Esophagus squamous epithelium (tissue), 5 donors: ENCODE measurements at places on chromosomes 11 and 22.
A peak's percentile ranks its signal among the peaks of the same experiment; 100 is the strongest.

DNA sequence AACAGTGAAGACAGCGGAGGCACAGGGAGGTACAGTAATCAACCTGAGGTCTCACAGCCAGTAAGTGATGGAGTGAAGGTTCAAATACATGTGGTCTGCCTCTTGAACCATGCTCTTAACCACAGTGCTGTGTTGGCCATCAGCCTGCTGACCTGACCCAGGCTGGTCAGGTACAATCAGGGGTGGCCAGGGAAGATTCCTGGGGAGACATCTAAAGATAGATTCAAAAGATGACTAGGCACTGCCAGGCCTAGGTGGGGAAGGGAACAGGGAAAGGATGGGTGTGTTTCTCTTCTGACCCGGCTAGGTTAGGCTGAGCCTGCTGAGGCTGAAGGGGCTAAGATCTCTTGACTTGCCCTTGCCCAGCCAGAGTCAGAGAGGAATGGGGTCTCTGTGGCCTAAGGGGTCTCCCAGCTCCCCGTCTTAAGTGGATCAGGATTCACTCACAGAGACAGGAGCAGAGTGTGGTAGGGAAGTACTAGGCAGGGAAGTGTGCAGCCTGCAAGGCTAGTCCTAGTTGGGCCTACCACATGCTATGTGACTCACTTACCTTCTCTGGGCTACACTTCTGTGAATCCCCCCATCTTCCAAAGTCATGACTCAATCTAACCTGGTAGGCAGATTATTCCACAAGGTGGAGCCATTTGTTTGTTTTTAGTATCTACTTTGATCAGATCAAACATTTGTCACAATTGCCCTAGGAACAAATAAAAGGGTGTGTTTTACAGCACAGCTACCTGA, 10.4 kb upstream of the SREBF2 start:
- no peak for DNase-seq

GRCh38 chr22:29879753-29880152, 3.2 kb upstream of the MTMR3 start:
- no peak for DNase-seq

DNA sequence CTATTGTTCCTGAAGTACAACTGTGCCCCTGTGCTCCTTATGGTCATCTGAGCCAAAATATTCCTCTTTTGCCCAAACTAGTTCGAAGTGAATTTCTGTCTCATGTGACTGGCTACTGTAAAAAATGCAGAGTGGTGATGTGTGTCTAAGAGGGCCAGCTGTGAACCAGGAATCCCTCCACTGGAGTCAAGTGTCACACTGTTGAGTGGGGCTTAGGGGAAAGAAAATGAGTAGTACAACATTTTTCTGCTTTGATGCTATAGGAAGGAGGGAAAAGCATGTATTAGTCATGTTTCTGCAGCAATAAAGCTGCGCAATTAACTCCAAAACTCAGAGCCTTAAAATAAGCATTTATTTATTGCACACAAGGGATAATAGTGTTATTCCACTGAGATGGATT, 39.8 kb upstream of the HMGXB4 start:
- no peak for DNase-seq

GRCh38 chr11:76269661-76270261, 63.5 kb upstream of the WNT11 start:
- DNase-seq, result no peak

- no peak for DNase-seq
These were observed 942.3 kb downstream of the BRD1 start for GRCh38 chr22:48885271-48885918.

GRCh38 chr11:62774407-62774806, 3.2 kb downstream of the TAF6L start:
- DNase-seq, result no peak

- DNase-seq, result no peak
These were observed 48.7 kb downstream of the CYTH4 start for GRCh38 chr22:37331034-37331428.

GRCh38 chr11:123052901-123053721, 8.8 kb downstream of the HSPA8 start:
- no peak for DNase-seq

DNA sequence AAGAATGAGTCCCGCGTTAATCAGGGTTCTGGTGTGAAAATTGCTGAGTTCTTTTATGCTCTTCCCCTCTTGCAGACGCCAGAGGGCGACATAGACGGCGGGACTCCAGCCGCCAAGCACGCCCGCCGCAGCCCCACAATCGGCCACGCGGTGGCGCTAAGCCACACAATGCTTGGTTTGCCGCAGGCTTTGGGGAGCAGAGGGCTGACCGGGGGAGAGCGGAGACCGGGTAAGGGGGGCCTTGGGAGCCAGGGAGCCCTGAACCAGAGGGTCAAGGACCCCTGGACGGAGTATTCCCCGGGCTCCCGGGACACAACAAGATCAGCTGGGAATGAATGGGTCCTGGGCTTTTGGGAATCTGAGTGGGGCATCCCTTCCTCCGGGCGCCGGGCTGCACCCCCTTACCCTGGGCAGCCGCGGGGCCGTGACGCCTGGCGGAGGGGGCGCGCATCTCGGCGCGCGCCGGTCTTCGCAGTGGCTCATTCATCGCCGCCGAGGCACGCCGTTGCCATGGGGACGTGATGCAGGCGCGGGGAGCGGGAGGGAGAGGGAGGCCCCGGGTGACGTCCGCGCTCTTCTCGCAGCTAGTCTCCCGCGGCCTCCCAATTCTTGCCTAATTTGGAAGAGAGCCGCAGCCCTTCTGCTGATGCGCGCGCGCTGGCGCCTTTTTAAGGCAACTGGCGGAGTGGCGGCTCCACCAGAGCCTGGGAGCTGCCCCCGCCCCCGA, 12.2 kb upstream of the NPAS4 start:
- no peak for DNase-seq

DNA sequence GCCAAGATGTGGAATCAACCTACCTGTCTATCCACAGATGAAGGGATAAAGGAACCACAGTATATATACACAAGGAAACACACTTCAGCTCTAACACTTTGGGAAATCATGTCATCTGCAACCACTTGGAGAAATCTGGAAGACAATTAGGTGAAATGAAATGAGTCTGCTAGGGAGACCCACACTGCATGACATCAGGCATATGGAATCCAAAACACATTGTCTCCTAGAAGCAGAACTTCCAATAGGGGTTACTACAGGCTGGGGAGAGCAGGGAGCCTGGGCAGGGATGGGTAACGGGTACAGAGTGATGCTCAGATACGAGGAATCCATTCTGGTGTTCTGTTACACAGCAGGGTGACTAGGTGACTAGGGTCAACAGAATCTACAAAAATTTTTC, 18.3 kb downstream of the RGL4 start:
- no peak for DNase-seq

- no peak for DNase-seq
These were observed 1306.0 kb downstream of the TBC1D22A start for GRCh38 chr22:48068323-48068885.

- DNase-seq, result no peak
These were observed 17.9 kb upstream of the EMID1 start for GRCh38 chr22:29187831-29188230.

GRCh38 chr11:12565406-12565805, 108.8 kb upstream of the TEAD1 start:
- DNase-seq, result no peak

GRCh38 chr11:68956142-68956541, 24.6 kb downstream of the MRGPRD start:
- no peak for DNase-seq

GRCh38 chr11:41394521-41395195, 64.8 kb downstream of the LRRC4C start:
- DNase-seq, result no peak

- no peak for DNase-seq
These were observed 23.8 kb downstream of the IGHMBP2 start for GRCh38 chr11:68927280-68928135.

DNA sequence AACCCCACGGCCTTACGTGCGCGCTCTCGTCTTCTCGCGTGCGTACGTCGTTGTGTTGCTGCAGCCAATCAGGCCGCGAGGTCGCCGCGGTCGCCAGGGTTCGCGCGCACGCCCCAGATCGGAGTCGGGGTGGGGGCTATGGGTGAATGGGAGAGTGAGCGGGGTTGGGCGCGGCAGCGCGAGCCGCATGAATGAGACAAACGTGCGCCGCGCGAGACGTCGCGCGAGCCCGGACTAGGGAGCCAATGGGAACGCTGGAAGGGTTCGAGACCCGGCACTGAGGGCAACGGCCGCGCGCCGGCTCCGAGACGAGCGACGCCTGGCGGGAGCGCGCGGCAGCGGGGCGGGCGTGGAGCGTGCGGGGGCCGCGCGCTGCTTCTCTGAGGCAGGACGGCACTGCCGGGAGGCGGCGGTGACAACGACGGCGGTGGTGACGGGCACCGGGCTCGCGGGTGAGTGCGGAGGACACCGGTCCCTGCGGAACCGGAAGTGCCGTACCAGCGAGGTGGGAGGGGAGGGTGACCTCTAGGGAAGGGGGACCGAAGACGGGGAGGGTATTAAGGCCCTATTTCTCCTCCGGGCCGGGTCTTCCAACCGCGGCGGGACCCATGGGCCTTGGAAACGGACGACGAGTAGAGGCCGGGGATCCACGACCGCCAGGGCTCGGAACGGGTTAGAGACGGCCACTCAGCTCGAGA, at the start of gene ZDHHC5:
Gene ZDHHC5, plus strand, starts transcription at position 379 of the 698 bp plus-strand sequence. CDS start 4,977 bp downstream, outside the sequence.
- DNase-seq, result peak; percentile 98

DNA sequence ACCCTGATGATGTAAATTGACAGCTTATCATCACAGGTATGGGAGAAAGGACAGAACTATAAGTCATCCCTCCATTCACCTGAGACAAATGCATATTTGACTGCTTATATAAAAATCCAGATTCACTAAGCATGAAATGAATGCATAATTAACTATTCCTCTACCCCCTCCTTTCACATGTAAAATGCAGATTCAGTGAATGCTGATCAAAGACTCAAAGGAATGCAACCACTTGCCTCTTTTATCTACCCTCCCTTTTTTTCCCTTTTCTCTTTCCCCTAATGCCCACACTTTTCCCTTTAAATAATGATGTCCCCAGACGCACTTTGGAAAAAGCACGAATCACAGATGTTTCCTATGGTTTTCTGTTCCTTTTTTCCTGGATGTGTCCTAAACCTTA, 4.5 kb upstream of the PLAAT4 start:
- DNase-seq, result no peak

DNA sequence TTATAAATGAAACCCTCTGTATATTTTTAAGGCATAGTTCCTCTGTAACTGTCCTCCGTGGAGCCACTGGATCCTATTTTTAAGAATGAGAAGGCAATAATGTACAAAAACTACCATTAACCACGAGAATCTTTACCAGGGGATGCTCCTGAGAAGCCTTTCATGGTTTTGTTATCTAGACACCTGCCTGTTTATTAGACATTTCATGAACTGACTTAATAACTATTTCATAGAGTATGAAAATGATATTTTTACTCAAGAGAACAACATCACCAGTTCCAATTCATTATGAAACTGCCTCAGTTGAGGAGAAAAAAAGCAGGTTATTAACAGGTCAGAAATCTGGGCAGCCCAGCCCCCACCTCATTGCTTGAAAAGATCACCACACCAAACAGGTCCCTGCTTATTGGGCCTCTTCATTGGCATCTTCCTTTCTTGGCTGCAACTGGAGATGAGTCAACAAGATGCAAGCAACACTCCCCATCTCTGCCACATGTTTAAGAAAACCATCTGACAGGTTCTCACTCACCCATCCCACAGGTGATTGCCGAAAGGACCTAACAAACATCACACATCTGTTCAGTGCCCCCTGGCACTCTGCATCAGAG, 27.8 kb downstream of the ETS1 start:
- DNase-seq, result no peak

- DNase-seq, result no peak
These were observed 24.2 kb upstream of the UCP3 start for GRCh38 chr11:74033046-74033445.

DNA sequence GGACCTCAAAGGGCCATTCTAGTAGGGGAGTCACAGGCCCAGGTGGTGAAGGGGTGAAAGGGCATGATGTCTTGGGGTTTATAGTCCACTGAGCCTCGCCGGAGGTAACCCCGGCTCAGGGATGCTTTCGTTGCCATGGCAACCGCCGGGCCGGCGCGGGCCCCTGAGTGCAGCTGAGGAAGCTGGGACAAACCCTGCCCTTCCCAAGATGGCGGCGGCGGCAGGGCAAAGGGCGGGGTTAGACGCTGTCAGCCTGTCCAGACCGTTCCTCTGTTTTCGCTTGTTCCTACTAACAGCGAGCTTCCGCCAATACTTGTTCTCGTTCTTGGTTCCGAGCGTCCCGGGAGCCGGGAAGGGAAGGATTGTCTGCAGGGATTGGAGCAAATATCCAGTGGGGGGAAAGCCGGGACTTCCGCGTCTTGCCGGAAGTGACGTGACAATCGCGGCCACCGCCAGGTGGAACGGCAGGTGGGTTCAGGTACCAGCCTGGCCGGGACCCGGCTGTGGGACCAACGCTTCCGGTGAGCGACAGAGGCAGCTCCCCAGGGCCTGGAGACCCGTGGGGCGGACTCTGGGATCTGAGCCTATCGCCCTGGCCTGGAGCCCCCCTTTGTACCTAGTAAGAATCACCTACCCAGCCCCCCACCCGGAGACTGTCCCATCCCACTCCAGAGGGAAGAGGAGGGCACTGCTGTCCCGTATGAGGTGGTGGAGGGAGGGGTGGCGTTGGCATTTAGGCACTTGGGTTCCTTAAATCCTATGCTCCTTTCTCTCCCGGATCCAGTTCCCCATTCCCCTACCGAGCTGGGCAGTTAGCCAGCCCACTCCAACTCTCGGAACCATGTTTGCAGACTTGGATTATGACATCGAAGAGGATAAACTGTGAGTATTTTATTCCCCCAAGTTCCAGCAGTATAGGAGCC, at the start of gene PICK1:
Gene PICK1, plus strand, starts transcription at position 436 of the 923 bp plus-strand sequence. Its CDS starts 406 bp downstream, at position 842.
- DNase-seq, result peak; percentile 73

GRCh38 chr22:34045311-34045710, 125.0 kb upstream of the LARGE1 start:
- DNase-seq, result no peak

DNA sequence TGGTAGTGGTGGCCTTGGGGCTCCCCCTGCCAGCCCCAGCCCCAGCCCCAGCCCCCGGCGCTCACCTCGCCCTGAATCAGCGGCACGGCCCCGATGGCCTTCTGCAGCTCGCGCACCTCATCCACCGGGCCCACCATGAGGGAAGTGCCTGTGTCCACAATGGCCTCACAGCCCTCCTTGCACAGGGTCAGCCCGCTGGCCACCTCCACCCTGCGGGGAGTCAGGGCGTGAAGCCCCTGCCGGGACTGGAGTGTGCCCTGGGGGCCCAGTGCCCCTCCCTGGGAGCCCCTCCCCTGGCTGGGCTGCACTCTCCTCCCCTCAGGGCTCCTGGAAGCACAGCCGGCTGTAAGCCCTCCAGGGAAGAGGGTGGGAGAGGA, 3.5 kb upstream of the IFITM10 start:
- no peak for DNase-seq

DNA sequence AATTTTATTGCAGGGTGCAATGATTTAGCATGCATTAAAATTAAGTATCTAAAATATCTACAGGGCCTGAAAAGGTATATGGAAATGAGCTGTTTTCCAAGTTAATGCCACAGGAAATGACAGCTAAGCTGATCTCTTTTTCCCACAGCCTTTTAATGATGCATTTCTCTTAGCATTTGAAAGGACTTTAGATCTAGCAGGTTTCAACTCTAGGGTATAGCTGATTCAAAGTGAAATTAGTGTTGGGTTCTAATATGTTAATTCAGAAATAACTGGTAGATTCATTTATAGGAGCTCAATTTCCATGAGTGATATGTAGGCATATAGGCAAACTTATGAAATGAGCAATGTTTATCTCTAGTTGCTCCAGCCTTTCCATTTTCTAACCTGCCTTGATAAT, 274.2 kb downstream of the CASP12 start:
- no peak for DNase-seq

GRCh38 chr11:61602775-61603569, 22.1 kb upstream of the SYT7 start:
- no peak for DNase-seq

GRCh38 chr11:112661571-112661970, 299.6 kb upstream of the NCAM1 start:
- no peak for DNase-seq

- no peak for DNase-seq
These were observed 1525.8 kb downstream of the BRD1 start for GRCh38 chr22:48301908-48302307.
